ENCODE measurements at places on chromosomes 6 and 20. TPM values are rescaled to one million over a fixed set of nuclear protein-coding genes. Genes with fewer than 3 reads are reported as not detected.
A peak's percentile ranks its signal among the peaks of the same experiment; 100 is the strongest.

GRCh38 chr20:19588732-19589131, 169.3 kb upstream of the RIN2 start:
- no peak for DNase-seq

The ANKRD66 gene
- total RNA-seq: not detected

GRCh38 chr20:4905613-4906012, 95.7 kb downstream of the SLC23A2 start:
- no peak for DNase-seq

- DNase-seq: no peak
These were observed 520.2 kb downstream of the EYS start for GRCh38 chr6:65186826-65187225.

The GSTA3 gene
- total RNA-seq: not detected

The STMND1 gene
- not detected for total RNA-seq

- DNase-seq: no peak
These were observed 116.8 kb downstream of the CDC5L start for GRCh38 chr6:44504301-44504791.

DNA sequence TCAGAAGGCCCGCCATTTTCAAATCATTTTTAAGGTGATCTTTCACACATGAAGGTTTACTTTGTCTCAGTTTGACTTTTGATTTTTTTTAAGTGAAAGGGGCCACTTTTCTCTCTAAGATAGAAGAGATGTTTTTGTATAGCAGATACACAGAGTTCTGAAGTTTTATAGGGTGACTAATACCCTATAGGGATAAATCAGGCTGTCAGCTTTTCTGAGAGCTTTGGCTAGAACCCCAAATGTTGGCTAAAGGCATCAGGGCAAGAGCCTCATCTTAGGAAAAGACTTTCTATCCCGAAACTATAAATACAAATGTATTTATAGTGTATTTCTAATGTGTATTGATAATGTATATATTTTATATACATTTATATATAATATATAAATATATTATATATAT, 181.4 kb downstream of the TBX18 start:
- no peak for DNase-seq

DNA sequence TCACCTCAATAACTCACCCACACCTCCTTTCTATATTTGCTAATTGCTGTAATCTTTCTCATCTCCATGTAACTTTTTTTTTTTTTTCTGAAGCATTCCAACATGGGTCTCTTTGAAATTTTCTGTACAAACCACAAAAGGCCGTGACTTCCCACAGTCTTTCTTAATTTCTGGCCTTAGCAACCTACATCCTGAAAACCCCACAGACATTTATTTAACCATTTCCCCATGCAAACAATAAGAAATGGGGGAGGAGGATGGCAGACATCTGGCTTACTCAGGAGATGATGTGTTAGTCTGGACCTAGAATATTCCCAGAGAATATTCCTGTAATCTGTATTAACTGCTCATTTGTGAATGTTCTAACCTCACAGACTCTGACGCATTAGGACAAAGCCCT, 57.6 kb downstream of the MEP1A start:
- DNase-seq: no peak

DNA sequence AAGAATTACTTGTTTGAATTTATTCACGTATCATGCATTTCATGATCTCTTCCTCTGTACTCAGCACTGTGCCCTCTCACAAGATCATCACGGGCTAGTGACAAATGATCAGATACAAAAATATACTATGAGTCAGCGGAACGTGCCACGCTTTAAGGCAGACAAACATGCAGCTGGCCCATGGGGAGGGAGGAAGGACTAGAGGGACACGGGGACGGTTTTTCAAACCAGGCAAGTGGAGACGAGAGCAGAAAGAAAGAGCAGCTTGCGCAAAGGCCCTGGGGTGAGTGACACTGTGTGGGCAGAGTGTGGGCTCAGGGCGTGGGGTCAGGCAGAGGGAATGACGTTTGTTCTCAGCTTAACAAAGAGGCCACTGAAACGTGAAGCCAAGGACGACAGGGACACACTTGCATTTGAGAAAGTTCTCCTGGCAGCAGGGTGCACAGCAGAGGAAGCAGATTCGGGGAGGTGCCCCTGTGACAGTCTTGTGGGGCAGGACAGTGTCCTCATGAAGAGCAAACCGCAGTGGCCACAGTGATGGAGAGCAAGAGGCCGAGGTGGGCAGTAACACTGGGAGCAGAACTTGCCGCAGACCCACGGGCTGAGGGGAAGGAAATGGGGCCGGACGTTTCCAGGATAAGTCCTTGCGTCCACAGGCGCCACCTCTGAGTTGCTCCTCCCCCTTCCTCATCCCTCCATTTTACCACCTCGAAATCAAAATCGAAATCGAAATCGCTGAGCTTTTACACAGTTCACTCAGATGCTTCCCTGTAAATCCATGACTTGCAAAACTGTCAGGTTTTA, 6.9 kb upstream of the RPS6KA2 start:
- DNase-seq: no peak

DNA sequence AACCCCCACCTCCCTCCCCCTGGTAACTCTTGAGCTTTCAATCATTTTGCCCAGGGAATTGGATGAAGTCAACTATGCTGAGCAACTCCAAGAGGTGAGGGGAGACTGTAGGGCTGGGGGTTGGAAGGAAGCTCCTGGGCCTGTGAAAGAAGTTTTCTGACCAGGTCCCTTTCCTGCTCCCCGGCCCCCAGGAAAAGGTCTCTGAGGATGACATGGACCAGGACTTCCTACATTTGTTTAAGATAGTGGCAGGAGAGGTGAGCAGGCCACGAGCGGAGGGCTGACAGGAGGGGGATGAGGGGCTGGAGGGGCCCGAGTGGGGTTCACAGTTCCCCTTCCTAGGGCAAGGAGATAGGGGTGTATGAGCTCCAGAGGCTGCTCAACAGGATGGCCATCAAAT, 21.8 kb downstream of the CAPN11 start:
- no peak for DNase-seq

The MEP1A gene
- not detected for total RNA-seq

The TRIM10 gene
- not detected for total RNA-seq

GRCh38 chr6:37122861-37123260, 47.1 kb upstream of the PIM1 start:
- no peak for DNase-seq

DNA sequence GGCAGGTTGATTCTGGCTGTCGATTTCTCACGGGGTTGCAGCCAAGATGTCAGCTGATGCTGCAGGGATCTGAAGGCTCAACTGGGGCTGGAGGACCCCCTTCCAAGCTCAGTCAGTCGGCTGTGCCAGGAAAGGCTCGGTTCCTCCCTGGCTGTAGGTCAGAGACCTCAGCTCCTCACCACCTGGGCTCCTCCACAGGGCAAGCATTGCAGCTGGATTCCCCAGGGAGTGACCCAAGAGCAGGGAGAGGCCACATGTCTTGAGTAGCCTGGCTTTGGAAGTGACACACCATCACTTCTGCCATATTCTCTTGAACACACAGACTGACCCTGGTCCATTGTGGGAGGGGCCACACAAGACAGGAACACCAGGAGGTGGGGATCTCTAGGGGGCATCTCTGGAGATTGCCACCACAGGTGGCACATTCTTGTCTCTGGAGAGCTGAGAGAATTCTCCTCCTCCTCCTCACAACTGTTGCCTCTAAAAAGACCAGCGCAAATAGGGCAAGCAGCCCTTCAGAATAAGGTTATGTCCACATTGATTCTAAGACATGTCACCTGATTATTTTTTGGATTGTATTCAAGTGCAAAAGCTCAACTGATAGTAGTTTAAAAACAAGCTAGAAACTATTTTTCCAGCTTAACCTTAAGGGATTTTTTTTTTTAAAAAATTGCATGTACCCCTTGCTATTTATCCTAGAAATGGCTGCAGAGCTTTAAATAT, 270.5 kb downstream of the NRN1 start:
- DNase-seq: no peak

The CFAP61 gene
- total RNA-seq: not detected

The RIMS1 gene
- total RNA-seq: not detected

DNA sequence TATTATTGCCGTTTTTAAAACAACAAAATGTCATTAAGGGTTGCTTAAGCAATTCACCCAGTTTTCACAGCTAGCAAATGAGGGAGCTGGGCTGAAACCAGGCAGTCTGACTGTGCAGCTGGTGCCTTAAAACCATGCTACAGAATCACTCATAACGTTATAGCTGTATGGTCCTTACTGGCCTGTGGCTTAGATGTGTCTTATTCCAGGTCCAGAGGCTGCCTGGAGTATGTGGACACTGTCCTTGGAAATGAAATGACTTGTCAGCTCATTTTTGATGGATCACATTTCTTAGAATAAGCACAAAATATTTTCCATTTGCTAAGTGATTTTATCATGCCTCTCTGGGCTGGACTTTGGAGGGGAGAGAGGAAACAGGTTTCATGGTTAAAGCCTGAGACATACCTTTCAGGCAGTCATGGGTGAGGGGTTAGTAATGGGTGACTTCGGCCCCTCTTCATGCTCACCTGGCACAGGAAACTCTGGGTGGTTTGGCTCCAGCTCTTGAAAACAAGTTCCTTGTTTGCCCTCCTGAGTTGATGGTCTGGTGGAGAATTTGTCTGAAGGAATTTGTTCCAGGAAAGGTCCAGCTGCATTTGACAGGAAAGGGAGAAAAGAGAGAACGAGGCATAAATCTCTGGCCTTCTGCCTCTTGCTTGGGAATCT, 823.2 kb downstream of the DHX35 start:
- DNase-seq: no peak

DNA sequence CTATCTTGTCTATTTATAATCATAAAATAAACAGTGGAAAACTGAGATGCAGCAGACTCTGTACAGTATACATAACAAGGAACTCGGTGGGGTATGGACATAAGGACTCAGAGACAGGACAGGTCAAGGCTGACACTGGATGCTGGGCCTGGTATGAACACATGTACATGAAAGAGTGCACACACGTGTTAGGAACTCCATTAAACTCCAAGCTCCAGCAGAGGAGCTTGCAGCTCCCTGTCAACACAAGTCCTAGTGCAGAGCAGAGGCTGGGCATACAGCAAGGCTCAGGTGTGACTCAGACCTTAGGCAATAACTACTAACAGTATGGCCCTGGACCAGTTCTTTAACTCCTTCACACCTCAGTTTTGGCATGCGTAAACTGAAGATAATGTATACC, 17.1 kb downstream of the NAPB start:
- DNase-seq: no peak

- DNase-seq: no peak
These were observed 1.4 kb upstream of the TXNDC5 start for GRCh38 chr6:7912024-7912423.

GRCh38 chr6:158158123-158158522, 9.9 kb downstream of the SERAC1 start:
- no peak for DNase-seq

DNA sequence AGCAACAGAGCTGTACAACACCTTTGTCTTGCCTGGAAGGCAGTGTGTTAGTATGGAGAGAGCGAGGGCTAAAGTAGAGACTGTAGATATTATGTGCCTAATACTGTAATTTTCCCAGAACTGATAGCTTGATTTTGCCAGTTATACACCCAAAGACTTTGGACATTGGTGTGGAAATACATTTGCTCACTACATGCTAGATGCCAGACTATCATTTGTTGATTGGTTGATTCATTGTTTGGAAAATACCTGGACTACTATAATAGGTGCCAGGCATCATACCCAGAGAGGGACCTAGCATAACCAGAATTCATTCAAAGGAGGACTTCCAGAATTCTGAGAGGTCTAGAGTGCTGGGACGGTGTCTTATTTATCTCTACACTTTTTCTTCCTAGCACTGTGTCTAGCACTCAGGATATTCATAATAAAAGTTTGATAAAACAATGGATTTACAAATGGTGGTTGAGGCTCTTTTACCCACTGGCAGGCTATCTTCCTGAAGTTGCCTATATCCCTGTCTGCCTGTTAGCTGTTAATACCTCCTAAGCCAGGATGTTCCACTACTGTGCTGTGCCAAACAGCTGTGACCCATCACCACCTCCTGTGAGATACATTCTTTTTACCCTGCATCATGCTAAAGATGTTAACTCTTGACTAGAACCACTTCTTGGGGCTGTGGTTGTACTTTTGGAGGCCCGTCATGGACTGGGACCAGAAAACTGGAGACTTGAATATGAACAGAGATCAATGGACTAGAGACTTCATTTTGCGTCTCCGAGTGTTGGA, 72.2 kb upstream of the FUCA2 start:
- DNase-seq: no peak

DNA sequence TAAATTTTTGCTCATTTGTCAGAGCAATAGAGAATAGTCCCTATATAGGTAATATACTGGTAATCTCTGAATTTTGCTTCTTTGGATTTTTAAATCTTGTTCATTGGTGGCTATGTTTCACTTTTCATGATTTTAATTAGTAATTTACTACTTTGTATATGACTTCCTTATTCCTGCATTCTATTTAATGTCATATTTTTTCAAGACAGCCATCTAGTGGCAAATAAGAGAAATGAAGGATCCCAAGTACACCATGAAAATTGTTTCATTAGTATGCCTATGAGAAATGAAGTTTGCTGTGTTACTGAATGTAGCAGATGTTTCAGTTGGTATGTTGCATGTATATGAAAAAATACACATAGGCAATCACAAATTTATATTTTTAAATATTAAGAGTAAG, 82.4 kb downstream of the ZNF292 start:
- no peak for DNase-seq

GRCh38 chr20:51500311-51500710, 42.2 kb downstream of the NFATC2 start:
- peak; percentile 55 for DNase-seq

The AIF1 gene
- total RNA-seq: 150 TPM

DNA sequence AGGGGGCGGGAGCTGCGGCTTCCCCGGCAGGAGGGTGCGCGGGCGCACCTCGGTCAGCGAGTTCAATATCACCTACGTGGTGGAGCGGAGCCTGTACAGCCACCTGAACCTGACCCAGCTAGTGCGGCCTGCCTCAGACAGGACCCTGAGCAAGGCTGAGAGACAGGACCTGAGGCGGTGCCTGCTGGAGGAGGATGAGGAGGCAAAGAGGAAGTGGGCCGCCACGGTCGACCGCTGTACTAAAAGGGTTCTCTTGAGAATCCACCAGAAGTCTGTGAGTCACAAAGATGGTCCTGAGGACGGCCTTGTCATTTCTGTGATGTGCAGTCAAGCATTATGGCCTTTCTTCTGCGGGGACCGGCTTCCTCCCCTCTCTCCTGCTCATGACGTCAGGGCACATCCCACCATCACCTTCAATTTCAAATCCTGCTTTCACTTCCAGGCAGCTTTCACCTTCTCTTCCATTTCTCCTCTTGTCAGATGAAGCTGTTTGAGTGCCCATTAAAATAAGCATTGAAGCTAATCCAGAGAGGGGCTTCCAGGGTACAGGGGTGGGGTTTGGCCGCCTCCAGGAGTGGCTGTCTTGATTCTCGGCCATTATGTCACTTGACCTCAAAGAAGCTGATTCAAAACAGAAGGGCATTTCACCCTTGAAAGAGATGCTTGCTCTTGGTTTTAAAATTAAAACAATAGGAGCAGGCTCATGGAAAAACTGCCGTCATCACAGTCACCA, 177.6 kb downstream of the SASH1 start:
- no peak for DNase-seq

DNA sequence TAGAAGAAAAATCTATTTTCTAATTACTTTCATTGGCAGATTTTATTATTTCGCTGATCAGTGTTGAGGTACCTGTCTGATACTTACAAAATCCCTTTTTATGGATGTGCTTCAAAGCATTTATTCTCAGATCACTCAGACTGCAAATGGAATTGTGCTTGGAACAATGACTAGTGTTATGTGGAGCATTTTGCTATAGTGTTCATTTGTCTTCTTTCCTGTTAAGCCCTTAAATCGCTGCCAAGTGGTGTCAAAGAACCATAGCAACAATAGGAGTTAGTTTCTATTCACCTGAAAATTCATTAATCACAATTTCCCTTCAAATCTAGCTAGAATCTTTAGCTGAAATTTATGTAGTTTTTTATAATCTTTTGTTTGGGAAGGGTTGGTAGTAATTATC, 29.8 kb downstream of the SMPDL3A start:
- DNase-seq: no peak

The PLAGL1 gene
- total RNA-seq: 14.5 TPM

Measured in activated naive CD8-positive, alpha-beta T cell treated with anti-CD3 and anti-CD28 coated beads for 36 hours (primary cell).